Stimulated activated CD4-positive, alpha-beta T cell treated with anti-CD3 and anti-CD28 coated beads, Interleukin-1b, Interleukin-23, amount 100 ng/mL, for 48 hours (primary cell): ENCODE measurements at places on chromosomes 16 and 17.
A peak's percentile ranks its signal among the peaks of the same experiment; 100 is the strongest.

GRCh38 chr16:52460639-52461178 lies 86.2 kb downstream of the TOX3 start:
- DNase-seq, result no peak

DNA sequence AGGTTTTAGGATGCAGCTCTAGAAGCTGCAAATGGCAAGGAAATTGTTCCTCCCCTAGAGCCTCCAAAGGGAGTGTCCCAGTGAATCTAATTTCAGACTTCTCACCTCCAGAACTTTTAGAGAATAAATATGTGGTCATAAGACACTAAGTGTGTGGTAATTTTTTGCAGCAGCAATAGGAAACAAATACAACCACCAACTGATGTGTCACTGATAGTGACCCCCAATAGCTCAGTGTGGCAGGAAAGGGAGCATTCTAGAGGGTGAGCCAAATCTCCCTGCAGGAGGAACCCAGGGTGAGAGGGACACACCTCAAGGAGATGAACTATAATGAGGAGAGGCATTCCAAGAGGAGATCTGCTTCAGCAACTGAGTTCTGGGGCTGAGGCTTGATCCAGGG lies 4.1 kb downstream of the CCL4L2 start:
- DNase-seq, result no peak

GRCh38 chr16:75957870-75958269 lies 231.6 kb upstream of the CPHXL start:
- no peak for DNase-seq

- DNase-seq, result no peak
These were observed 321.9 kb upstream of the CDH5 start for GRCh38 chr16:66044556-66044955.

GRCh38 chr16:73040136-73040535 lies 7.8 kb downstream of the ZFHX3 start:
- no peak for DNase-seq

DNA sequence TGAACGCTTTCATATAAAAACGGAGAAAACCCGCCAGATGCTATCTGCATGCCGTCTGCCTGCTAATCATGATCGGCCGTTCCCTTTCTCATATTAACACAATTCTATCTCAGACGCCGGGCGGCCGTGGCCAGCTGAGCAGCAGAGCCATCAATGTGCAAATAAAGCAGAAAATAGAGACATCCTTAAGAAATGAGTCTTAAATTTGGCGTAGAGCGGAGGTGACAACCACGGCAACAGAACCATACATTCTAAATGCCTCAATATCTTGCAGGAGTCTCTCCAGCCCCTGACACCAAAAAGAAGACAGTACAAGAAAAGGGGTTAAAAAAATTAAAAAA lies 2.7 kb upstream of the IRX5 start:
- DNase-seq, result no peak

- no peak for DNase-seq
These were observed 59.3 kb upstream of the BRD7 start for GRCh38 chr16:50428116-50428515.

GRCh38 chr16:60279061-60279665 lies 1545.0 kb upstream of the GOT2 start:
- DNase-seq, result no peak

- DNase-seq, result no peak
These were observed 78.4 kb downstream of the ARHGAP44 start for GRCh38 chr17:12867726-12868125.

GRCh38 chr16:48064971-48065370 lies 90.8 kb downstream of the ABCC12 start:
- no peak for DNase-seq

DNA sequence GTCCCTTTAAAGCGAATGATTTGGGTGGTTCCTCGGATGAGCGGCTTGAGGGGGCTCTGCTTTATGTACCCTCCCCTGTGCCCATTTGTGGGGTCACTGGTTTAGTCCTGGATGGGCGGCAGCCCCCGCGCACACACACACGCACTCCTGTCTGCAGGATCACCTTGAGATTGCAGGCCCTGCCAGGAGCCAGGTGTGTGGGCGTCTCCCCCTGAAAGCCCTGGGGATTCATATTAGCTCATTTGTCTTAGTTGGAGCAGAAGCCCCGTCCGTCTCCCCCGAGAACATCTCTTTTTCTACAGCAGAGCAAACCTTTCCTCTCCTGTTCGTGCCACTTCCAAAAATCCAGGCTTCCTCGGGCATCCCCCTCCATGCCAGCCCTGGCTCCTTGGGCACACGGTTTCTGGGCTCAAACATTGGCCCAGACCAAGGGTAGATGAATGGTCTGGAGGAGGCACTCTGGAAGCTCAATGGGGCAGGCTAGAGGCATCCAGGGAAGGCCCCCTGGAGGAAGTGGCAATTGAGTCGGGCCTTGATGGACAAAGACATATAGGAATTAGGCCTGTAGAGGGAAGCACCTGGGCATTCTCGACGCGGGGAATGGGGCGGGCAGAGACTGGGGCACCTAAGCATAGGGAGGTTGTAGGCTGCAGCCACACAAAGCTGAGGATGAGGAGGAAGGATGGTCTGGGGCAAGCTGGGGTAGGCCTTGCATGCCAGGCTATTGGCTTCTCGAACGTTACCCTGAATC lies 218.5 kb upstream of the GSE1 start:
- no peak for DNase-seq

DNA sequence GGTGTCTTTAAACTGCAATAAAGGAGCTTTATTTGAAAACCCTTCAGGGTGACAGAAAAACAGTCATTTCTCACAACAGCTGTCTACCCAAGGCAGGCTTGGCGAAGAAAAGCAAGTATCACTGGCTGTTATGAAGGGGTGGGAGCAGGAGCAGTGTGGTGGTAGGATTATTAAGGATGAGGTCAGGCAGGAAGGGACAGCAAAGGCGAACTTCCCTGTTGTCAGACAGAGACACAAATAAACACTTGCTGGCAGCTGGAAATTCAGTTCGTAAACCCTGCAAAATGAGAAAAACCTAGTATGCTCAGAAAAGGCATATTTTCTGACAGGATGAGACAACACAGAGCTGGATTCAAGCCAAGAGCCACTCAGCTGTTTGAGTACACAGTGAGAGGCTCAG lies 416.3 kb upstream of the CDH5 start:
- DNase-seq, result no peak

GRCh38 chr17:1617620-1618174 lies 10.9 kb downstream of the SLC43A2 start:
- no peak for DNase-seq

DNA sequence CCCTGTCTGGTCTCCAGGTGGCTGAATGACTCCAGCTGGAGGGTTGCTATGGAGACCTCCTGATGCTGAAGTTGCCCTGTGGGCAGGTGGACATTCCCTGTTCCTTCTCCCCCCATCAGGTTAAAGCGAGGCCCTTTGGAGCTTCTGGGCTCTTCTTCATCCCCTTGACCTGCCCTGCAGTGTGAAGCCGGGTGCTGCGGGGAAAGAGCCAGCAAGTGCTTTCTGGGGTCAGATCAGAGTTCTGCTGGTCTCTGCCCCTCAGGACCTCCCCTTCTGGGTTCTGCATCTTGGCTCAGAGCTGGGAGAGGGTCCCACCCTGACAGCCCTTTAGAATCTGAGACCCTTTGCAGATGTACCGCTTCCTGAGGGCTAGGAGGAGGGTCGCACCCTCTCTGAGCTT lies 25.1 kb downstream of the NKD1 start:
- DNase-seq, result no peak

DNA sequence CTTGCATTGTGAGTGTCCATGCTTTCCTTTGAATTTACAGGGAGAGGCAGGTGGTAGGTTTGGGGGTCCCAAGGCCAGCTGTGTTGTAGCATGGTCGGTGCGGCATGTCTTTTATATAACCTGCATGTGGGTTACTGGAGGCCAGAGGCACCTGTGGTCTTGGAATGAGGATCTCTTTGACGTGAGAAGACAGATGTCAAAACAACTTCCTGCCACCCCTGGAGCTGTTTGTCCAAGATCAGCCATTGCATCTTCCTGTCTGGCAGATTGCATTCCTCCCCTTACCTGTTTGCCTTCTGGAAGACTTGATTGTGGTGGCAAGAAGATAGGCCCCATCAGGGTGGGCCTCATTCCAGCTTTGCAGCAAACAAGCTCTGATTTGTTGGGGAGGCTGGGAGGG lies 175.1 kb downstream of the MSI2 start:
- DNase-seq, result no peak

- DNase-seq, result no peak
These were observed 25.9 kb downstream of the AMFR start for GRCh38 chr16:56399486-56399885.

DNA sequence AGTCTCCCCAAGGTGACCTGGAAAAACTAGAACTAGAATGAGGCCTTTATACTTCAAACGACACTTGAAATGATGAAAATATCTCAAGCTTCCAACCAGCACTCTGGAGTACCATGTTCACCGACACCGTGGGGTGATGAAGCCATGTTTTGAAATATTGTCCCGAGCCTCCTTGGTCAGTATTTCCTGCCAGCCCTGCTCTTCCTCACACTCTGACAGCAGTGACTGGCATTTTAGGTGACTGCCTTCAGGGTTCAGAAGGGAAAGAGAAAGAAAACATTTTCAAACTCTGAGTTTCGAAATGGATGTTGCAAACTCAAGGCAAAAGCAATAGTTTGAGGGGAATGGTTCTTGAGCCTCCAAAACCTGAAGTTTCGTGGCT lies 39.3 kb upstream of the IRX6 start:
- no peak for DNase-seq

DNA sequence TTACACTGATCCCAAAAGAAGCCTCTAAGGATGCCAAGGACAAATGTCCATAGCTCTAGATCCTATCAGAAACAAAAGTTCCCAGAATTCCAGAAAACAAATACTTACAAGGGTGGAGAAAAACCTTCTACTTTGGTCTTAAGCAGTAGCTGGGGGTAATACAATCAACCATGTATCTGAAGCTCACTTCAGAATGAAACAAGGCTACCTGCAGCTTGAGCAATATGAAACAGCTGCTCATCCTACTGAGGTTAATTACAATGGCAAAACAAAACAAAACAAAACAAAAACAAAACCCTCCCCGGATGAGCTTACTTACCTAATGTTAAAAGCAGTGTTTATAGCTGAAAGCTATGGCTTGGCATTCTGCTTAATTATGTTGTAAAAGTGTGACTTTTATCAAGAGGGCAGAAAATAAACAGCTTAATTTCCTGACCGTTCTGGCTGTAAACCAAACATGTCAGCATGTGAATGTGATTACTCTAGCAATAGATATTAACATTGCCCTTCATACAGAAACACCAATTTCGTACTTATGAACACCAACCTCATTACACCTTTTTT lies 10.5 kb downstream of the PDZD9 start:
- DNase-seq, result no peak

GRCh38 chr17:74552037-74552436 lies 6.1 kb upstream of the CD300C start:
- DNase-seq, result no peak

- no peak for DNase-seq
These were observed 270.0 kb upstream of the PSMD7 start for GRCh38 chr16:74026373-74027281.

- DNase-seq, result no peak
These were observed 108.7 kb downstream of the VAT1L start for GRCh38 chr16:77897129-77897437.

- peak; percentile 52 for DNase-seq
These were observed 585 bp downstream of the AP1G1 start for GRCh38 chr16:71807905-71808592.

DNA sequence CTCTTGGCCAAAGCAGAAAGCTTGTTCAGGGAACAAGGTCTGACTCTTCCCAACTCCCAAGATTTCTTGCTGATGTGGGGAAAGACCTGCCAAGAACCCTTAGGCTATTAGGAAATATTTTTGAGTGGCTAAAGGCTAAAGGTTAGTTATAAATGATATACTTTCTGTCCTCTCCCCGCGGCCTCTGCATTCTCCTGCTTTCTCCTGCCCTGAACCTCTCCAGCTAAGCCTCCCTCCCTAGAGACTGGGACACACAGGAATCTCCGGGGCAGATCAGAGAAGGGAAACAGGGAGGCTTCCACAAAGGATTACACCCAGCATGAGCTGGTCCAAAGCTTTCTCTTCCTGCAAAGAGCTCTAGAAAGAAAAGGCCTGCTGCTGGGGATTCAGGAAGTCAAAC lies 2.3 kb downstream of the SLC43A2 start:
- no peak for DNase-seq

DNA sequence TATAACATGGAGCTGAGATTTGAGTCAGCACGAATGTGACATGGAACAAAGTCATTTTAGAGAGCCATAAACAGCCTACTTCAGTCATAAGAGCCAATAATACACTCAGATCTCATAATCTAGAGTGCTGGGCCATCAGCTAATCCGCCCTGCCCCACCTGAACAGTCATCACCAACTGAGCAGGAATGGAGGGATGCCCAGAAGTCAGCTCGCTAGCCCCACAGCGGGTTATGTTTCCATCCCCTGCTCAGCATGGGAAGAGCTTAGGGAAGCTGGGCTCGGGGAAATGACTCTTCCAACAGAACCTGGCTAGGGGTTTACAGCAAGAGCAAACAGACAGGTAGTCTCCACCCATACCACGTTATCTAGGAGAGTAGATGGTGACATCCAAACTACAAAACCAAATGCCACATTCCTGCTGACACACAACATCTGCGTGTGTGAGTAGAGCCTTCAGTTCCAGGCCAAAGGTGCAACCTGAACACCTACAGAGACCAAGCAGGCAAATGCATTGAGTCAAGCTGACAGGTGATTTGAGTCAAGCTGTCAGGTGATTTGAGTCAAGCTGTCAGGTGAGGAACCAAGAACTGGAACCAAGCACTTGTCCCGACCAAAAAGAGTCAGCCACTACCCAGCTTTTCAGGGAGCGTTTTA lies 2.0 kb downstream of the TMEM11 start:
- no peak for DNase-seq

GRCh38 chr17:77025781-77026180 lies 115.0 kb upstream of the SEC14L1 start:
- no peak for DNase-seq

- peak; percentile 34 for DNase-seq
These were observed 48.4 kb upstream of the SKAP1 start for GRCh38 chr17:48478224-48479013.

DNA sequence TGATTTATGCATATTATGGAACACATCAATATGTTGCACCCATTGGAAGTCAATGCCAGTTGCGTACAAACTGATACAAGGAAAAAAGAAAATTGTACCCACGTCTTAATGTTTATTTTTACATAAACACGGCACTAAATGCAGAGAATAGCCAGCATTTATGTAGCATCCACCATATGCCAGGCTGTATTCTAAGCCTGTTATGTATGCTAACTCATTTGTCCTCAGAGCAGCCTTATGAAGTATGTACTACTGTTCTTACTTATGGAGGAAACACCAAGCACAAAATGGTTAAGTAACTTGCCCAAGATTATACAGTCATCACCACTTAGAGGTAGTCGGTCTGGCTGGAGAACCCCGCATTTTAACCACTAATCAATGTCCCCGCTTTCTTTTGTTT lies 837.9 kb upstream of the RBFOX1 start:
- no peak for DNase-seq
